ENCODE measurements at places on chromosomes 5 and 9.
A peak's percentile ranks its signal among the peaks of the same experiment; 100 is the strongest.

DNA sequence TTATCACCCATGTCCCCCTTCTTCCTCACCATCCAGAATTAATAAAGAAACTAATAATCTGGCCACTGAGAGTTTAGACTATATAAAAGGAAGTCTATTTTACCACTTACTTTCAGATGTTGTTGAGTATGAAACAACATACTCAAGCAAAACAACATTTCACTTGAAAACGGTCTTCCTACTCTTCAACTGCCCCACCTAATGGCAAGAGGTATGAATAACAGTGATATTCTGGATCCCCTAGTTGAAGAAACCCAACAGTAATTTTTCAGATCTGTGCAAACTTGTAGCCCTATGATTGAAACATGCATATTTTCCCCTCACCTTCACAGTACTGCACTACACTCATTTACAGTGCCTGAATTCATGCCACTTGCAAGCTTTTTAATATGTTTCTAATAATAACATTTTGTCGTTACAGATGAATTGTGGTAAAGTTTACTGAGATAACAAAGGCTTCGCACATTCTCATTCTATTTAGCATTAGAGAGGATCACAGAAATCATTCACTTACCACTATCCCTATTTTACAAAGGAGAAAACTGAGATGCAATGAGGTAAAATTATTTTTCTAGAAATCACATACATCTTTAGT lies 267.9 kb upstream of the PDE4D start:
- DNase-seq: peak; percentile 37

- no peak for DNase-seq
These were observed 1.7 kb upstream of the SLC38A9 start for GRCh38 chr5:55713871-55714270.

DNA sequence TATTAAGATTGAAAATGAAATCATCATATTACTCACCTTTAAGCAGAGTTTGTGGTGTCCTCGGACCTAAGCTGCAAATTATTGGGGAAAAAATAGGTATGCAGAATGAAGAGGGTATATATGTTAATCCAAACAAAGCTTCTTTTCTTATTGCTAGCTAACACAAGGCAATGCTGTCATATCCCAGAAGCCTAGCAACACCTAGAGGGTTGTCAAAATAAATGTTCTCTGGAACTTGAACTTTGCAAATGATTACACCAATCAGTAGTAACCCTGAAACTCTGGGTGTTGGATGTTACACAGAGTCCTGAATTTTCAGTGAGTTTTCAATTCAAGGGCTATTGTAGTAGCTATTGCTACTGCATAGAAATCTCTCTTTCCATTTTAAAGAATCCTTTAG lies at the start of gene C6:
Gene C6 (minus strand): TSS at position 193 of the 400 bp plus-strand sequence. CDS start 10,302 bp downstream, outside the sequence.
- no peak for DNase-seq

DNA sequence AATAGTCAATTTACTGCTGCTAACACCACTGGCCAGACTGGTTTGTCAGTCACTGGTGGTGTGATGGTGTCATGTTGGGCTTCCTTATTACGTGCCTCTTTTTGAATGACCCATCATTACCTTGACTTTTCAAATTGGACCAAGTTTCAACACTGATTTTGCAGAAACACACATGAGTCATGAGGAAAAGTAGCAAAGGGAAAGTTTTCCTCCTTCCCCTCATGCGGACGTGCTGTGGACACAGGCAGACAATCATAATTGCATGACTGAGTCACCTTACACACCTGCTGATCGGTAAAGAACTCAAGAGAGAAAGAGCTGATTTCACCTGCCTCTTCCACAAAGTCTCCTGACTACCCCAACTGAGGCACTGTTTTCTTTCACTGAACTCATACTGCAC lies 324.5 kb downstream of the ARRDC3 start:
- DNase-seq: peak; percentile 97

DNA sequence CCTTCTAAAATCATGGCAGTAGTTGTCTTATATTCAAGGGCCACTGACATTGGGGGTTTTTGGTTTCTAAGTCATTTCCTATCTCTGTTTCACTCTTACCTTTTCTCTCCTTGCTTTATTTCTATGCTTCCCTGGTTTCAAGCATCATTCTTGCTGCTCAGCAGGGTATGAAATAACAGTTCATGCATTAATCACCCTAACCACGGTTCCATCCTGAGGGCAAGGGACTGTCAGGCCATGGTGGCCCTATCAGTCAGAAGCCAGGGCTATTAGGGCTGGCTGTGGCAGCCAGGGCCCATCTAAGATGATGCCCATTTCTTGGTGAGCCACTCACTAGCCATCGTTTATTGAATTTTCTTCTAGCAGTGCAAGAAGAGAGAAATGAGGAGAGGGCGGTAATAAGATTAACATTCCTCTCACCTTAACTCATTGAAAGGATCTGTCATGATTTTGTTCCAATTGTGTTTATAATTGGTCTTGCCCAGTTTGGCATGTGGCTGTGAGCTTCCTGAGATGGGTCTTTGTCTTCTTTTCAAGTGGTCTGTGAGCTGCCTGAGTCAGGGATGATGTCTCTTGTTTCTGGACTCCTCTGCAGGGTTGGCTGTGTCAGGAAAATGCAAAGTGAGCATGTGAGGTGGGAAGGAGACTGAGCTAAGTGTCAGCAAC lies 45.2 kb downstream of the CYSTM1 start:
- DNase-seq: peak; percentile 96

DNA sequence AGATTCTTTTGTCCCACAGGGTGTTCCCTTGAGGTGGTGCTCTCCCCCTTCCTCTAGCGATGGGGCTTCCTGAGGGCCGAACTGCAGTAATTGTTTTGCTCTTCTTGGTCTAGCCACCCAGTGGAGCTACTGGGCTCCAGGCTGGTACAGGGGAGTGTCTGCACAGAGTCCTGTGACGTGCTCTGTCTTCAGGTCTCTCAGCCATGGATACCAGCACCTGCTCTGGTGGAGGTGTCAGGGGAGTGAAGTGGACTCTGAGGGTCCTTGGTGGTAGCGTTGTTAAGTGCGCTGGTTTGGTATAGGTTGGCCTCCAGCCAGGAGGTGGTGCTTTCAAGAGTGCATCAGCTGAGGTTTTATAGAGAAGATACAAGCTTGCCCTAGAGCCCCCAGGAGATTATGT lies 20.4 kb upstream of the CEP72 start:
- DNase-seq: no peak

- no peak for DNase-seq
These were observed 27.3 kb downstream of the CLTA start for GRCh38 chr9:36218011-36218410.

- no peak for DNase-seq
These were observed 33.7 kb upstream of the S1PR3 start for GRCh38 chr9:88957526-88957925.

DNA sequence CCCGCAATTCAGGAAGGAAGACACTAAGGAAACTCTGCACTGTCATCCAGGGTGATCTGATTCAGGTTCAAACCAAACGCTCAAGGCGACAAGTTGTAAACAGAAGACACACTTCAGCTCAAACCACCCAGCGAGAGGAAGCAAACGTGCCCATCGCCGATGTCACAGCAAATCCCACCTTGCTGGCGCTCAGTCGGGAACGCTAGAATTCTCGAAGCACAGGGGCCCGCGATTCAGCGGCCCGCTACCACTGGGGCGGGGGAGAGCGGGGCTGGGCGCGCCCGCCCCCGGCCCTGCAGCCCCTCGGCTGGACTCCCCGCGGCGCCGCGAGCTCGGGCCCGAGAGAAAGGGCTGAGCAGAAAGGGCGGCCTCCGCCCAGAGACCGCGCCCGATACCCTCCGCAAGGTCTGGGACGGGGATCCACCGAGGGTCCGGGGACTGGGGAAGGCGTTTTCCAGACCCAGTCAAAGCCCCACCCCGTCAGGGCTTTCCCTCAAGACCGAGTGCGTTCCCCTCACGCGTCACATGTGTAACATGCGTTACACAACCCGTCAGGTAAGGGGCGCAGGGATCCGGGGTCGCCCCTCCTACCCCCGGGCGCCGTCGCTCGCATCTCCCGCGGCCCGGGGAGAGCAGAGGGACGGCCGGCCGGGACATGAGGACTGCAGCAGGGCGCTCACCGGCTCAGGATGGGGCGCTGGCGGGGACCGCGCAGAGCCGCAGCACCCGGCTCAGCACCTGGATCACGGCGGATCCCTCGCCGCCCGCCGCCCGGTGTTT lies 469 bp downstream of the AGTPBP1 start:
- peak; percentile 49 for DNase-seq
